WTC11 (cell line): ENCODE measurements at places on chromosomes 1 and 21. TPM values are rescaled to one million over a fixed set of nuclear protein-coding genes. Genes with fewer than 3 reads are reported as not detected.
A peak's percentile ranks its signal among the peaks of the same experiment; 100 is the strongest.

DNA sequence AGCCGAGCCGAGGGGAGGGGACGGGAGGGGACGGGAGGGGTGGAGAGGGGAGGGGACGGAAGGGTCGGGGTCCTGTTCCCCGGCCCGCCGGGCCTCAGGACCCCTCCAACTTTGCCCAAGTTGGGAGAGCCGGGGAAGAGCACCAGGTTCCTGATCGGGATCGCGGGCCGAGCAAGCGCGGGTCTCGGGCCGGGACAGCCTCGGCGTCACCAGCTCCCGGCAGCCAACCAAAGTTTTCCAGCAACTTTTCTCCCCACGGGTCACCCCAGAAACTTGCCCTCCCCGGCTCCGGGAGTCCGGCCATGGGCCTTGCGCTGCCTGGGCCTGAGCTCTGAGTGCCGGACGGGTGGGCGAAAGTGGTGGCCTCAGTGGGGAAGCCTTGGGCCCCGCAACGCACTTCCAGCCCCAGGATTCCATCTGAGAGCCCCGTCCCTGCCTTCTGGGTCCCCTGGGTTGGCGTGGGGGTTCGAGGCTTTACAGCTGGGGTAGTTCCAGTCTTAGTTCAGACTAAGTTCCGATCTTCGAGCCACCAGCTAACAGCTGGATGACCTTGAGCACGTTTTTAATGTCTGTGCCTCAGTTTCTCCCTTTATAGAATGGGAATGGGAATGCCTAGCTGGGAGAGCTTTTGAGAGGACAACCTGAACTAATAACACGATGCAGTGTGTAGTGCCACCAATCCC, 458 bp downstream of the ZC3H12A start:
- no peak for DNase-seq

- no peak for DNase-seq
Measured at GRCh38 chr1:161943737-161944136, 79.9 kb downstream of the OLFML2B start.

DNA sequence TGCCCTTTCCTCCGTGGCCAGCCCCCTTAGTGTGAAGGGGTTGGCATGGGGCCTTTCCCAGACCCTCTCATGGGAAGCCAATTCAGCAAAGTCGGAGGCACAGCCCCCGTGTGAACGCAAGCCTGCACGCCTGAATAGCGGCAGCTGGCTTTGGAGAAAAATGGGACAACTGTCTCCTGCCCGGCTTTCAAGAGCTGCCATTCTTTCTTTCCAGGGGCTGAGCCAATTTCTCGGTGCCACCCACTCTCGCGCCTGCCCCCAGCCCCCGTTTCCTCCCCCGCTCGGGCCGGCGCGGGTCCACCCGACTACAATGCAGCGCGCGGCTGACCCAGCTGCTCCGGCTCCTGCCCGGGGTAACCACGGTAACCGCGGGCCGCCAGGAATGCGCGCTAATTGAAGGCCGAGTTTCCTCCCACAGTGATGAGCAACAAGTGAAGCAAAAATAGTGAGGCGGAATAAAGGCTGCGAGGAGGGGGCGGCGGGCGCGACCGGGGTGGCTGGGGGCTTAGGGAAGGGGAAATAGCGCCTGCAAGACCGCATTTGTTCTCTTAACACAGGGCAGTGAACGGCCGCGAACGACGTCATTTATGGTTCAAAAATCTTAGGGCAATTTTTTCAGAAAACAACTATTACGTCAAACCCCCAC, 27.8 kb downstream of the ILDR2 start:
- peak; percentile 68 for DNase-seq

Gene STUM
- 1.1 to 2.5 TPM (median 1.3 TPM) in 3 replicates for total RNA-seq

DNA sequence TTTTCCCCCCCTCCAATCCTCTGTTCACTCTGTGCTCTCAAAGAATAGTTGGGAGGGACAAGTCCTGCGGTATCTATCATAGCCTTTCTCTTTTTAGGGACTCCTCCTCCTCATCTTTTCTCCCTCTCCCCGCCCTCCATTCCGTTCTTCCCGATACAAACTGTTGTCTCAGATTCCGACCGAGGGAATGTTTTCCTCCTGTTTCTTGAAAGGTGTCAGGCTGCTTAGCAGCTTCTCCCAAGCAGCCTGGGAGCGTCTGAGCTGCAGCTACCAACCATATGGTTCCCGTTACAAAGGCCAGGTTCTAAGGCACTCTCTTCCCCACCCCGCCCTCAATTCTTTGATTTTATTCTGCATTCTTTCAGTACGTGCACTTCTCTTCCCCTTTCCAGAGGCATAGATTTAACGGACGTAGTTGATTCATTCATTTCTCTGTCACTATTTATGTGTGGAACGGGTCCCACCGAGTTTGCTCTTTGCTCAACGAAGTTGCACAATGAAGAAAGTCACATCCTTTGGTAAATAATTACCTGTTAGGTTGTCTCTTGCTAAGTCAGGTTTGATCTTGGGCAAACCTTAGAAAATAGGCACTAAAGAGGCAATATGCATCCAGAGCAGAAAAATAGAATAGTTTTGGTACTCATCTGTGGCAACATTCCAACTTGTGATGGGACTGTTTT, 2.8 kb downstream of the ADGRL2 start:
- peak; percentile 18 for DNase-seq

DNA sequence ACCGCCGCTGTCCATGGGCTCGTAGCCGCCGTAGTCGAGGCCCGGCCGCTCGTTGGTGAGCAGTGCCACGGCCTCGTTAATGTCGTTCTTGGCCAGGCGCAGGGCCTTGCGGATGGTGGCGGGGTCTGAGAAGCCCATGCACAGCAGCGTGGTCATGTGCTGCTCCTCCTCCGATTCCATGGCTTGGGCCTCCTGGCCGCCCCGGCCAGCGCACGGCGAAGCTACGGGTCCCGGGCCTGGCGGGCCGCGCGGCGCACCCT, 300 bp downstream of the USP24 start:
- peak; percentile 48 for DNase-seq
